ENCODE measurements at places on chromosomes 1 and 21. TPM values are rescaled to one million over a fixed set of nuclear protein-coding genes. Genes with fewer than 3 reads are reported as not detected.
A peak's percentile ranks its signal among the peaks of the same experiment; 100 is the strongest.

AVPR1B gene
- total RNA-seq = not detected

VANGL2 gene
- total RNA-seq = 0.17 TPM

PCBP3 gene
- 1.6 TPM for total RNA-seq

SOAT1 gene
- 9.4 TPM for total RNA-seq

DNA sequence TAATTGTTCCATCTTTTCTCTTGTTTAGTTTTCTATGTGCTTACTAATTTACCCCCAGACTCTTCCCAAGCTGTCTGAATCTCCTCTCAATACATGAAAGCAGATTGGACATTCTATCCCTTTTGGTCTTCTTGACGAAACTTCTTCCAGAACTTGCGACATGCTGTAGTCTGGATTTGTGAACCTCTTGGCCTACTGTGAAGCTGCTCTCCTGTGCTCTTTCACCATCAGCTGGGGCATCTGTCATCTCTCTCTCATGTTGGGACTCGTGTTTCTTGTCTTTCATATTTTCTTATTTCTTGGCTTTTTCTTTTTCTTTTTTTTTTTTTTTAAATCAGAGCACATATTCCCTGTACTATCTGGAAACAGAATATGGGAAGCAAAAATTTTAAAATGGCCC lies 6.8 kb downstream of the CPT2 start:
- no peak for DNase-seq
- no peaks in the 10 kb centered on the region for H3K27me3 ChIP-seq
- no peak overlapping the region for H3K4me3 ChIP-seq
- H3K4me1 ChIP-seq = peaks cover 4% of the 10 kb centered on the region
- peaks cover 63% of the 10 kb centered on the region for H3K36me3 ChIP-seq

DNA sequence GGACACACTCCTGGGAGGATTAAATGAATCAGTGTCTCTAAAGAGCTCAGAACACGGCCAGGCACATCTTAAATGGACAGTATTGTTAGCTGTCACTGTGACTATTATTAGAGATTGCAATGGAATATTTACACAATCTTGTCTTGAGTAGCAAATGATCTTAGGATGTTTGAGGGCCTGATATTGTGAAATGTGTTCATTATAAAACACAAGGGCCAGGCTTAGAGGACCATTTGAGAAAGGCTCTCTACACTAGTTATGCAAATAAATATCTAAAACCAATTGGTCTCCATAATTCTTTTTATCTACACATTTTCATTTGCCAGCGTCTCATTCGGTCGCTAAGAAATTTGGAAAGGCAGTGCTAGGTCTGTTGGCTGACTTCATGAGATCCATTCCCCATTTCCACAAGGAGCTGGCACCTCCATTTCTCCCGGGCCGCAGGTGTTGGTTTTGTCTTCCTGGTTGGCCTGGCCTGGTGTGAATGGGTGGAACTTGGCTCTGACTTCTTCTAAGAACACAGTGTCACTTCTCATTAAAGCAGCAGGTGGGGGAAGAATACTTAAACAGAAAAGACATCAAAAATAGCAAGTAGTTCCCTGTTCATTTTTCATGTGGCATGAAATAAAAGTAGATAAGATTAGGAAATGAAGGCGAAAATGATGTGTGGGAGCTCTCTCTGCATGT lies 56.0 kb upstream of the PLXNA2 start:
- H3K36me3 ChIP-seq = no peaks in the 10 kb centered on the region

DNA sequence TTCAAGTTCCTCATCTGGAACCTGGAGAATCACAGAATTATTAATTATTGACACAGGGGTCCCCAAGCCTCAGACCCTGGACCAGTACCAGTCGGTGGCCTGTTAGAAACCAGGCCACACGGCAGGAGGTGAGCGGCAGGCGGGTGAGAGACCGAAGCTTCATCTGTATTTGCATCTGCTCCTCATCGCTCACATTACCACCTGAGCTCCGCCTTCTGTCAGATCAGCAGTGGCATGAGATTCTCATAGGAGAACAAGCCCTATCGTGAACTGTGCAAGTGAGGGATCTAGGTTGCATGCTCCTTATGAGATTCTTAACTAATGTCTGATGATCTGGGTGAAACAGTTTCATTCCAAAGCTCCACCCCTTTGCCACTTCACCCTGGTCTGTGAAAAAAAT lies 125.9 kb downstream of the C1orf21 start:
- no peak overlapping the region for H3K27ac ChIP-seq
- H3K36me3 ChIP-seq = no peaks in the 10 kb centered on the region
- H3K27me3 ChIP-seq = no peaks in the 10 kb centered on the region
- no peak for DNase-seq
- no peaks in the 10 kb centered on the region for H3K4me1 ChIP-seq

GRCh38 chr1:71448444-71448843 lies 367.6 kb upstream of the ZRANB2 start:
- H3K4me3 ChIP-seq = no peak overlapping the region
- DNase-seq = no peak
- no peak overlapping the region for H3K27ac ChIP-seq
- H3K36me3 ChIP-seq = no peaks in the 10 kb centered on the region

DNA sequence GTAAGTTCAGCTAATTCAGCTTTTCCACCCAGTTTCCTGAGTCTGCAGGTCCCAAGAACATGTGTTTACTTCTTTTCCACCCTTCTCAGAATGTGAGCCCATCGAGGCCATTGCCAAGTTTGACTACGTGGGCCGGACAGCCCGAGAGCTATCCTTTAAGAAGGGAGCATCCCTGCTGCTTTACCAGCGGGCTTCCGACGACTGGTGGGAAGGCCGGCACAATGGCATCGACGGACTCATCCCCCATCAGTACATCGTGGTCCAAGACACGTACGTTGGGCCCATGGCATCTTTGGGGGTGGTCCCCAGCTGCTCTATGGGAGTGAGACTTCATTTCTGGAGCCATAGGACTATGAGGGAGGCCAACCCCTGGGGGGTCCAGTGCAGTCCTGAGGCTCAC lies 17.2 kb upstream of the IKBKE start:
- no peaks in the 10 kb centered on the region for H3K4me1 ChIP-seq
- no peak for DNase-seq
- H3K27me3 ChIP-seq = no peaks in the 10 kb centered on the region
- H3K4me3 ChIP-seq = no peak overlapping the region

DNA sequence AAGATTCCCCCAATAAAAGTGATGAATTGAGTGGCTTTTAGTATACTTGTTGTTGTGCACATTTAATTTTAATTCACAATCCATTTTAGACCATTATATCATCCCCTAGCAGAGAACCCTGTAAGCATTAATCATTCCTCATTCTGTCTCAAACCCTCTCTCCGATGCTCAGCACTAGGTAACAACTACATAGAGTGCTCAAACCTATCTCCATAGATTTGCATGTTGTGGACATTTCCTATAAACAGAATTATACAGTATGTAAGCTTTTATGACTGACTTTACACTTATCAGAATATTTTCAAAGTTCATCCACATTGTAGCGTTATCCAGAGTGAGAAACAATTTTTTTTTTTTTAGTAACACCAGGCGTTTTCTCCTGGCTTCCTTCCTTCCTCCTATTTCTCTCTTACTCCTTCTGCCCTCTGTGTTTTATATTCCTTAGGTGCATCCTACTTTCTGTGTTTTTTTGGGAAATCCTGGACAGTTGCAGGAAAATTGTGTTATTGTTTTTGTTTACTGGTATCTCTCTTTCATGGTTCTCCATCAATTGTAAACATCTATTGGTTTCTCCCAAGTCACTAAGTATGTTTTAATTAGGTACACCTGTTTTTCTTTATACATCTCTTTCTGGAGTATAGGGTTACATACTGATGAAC lies 1528.0 kb upstream of the TPTE start:
- peaks cover 7% of the 10 kb centered on the region for H3K27me3 ChIP-seq
- no peak overlapping the region for H3K27ac ChIP-seq
- no peak for DNase-seq
- no peaks in the 10 kb centered on the region for H3K36me3 ChIP-seq
- H3K4me1 ChIP-seq = no peaks in the 10 kb centered on the region

GRCh38 chr1:196980859-196981258 lies 3.5 kb downstream of the CFHR5 start:
- H3K4me3 ChIP-seq = peak overlapping the region; percentile 37
- no peaks in the 10 kb centered on the region for H3K27me3 ChIP-seq
- H3K27ac ChIP-seq = no peak overlapping the region
- peaks cover 12% of the 10 kb centered on the region for H3K36me3 ChIP-seq

GRCh38 chr1:214537219-214537618 lies 14.2 kb downstream of the PTPN14 start:
- H3K4me1 ChIP-seq = no peaks in the 10 kb centered on the region
- no peak overlapping the region for H3K4me3 ChIP-seq
- DNase-seq = no peak
- H3K27me3 ChIP-seq = peaks cover 2% of the 10 kb centered on the region

DNA sequence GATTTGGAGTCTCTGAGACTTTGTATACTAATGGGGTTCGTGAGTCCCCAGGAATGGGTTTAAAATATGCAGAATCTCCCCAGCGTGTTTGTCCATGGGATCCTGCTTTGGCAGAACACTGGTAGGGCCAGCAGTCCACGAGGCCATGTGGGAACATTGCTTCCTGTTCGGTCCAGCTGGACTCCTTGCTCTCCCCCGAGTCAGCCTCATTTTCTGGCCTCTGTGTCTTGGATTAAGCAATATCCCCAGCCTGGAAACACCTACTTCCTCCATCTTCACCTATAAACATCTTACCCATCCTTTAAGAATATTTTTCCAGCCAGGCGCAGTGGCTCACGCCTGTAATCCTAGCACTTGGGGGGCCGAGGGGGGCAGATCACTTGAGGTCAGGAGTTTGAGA lies 142.4 kb downstream of the NAV1 start:
- no peak overlapping the region for H3K4me3 ChIP-seq
- H3K27me3 ChIP-seq = no peaks in the 10 kb centered on the region
- no peak overlapping the region for H3K27ac ChIP-seq
- H3K4me1 ChIP-seq = no peaks in the 10 kb centered on the region

- H3K4me3 ChIP-seq = no peak overlapping the region
- no peaks in the 10 kb centered on the region for H3K27me3 ChIP-seq
Measured at GRCh38 chr1:119783354-119784185, 14.9 kb upstream of the HMGCS2 start.

DNA sequence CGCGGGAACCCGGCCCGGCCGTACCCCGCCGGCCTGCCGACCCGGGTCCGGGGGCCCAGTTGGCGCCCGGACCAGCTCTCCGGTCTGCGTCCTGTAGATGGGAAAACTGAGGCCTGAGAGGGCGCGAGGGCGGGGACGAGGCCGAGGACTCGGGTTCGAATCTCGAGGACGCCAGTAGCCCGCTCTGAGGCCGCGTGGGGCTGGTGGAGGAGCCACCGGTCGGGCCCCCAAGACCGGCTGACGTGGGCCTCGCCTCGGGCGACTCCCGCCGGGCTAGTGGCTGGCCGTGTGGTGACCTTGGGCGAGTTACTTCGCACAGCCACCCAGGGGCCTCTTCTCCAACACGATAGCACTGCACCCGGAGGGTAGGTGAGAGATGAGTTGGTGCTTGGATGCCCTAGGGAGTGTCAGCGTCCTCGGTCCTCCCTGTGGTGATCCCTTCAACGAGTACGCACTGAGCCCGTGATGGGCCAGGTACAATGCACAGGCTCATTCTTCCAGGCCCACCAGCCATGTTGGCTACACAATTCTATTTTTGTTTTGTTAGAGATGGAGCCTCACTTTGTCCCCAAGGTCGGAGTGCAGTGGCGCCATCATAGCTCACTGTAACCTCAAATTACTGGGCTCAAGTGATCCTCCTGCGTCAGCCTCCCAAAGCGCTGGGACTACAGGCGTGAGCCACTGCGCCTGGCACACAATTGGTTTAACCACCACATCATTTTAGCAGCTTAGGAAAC lies 404 bp upstream of the SCMH1 start:
- no peaks in the 10 kb centered on the region for H3K36me3 ChIP-seq
- DNase-seq = peak; percentile 40
- peak overlapping the region; percentile 50 for H3K4me3 ChIP-seq

GRCh38 chr1:113027449-113027848 lies 45.5 kb upstream of the LRIG2 start:
- H3K36me3 ChIP-seq = no peaks in the 10 kb centered on the region
- peaks cover 56% of the 10 kb centered on the region for H3K4me1 ChIP-seq
- H3K27ac ChIP-seq = peak overlapping the region; percentile 59
- H3K27me3 ChIP-seq = no peaks in the 10 kb centered on the region
